C1 segment of cervical spinal cord (tissue), 14 donors: ENCODE measurements at places on chromosomes 3 and 15.

DNA sequence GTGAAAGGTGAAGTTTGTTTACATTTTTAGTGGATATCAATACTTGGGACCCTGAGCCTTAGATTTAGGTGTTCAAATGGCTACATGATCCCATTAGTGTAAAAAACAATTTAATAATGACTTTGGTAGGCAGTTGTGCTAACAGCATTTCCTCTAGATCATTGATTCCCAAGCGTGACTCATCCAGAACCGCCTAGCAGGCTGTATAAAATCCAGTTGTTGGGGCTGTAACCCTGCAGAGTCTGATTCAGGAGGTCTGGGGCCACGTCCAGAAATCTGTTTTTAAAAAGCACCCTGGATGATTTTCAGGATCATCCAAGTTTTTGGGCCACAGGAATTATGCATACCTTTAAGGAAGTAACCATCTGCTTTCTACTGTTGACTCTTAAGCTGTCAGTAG is 156.4 kb downstream of the TP63 start:
- DNase-seq: no peak

DNA sequence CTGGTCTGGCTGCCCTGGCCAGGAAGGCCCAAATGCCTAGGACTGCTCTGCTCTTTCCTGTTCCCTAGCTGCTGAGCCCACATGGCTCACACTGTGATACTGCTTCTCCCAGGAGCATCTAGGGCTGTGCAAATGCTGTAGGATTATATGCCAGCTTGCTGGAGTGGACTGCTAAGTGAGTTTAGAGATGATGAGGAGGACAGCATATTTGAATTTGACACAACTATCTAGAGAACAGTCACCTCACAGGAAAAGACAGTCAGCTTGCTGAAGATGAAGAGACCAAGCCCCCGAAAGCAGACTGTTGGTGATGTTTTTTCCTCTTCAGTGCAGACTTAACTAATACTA is 39.2 kb downstream of the CLEC3B start:
- DNase-seq: no peak

DNA sequence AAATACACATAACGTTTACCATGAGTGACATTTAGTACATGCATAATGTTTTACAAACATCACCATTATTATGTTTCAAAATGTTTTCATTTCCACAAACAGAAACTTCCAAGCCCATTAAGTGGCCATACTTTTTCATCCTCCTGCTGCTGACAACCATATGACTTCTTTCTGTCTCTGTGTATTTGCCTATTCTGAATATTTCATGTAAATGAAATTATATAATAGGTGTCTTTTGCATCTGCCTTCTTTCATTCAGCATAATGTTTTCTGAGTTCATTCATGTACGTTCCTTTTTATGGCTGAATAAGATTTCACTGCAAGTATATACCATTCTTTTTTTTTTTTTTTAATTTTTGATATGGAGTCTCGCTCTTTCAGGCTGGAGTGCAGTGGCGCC is 209.0 kb downstream of the DOCK3 start:
- no peak for DNase-seq

GRCh38 chr15:80743189-80743833 is 35.9 kb upstream of the CEMIP start:
- no peak for DNase-seq

- DNase-seq: no peak
Observed at GRCh38 chr15:63181648-63182047, 7.8 kb upstream of the RAB8B start.

DNA sequence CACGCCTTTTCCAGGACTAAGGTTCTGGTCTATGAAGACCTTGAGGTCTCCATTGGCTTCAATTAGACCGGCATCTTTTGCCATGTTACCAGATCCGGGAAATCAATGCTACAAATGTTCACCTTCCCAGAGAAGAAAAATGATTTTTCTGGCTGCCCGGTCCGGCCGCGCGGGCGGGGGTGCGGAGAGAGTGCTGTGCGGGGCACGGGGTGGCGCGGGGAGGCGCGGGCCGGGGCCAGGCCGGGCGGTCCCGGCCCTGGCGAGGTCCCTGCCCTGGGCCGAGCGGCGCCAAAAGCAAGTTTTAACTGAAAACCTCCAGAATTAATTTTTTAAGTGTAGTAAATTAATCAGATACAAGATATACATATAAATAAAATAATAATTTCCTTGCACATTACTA is 128.2 kb downstream of the MINAR1 start:
- no peak for DNase-seq

DNA sequence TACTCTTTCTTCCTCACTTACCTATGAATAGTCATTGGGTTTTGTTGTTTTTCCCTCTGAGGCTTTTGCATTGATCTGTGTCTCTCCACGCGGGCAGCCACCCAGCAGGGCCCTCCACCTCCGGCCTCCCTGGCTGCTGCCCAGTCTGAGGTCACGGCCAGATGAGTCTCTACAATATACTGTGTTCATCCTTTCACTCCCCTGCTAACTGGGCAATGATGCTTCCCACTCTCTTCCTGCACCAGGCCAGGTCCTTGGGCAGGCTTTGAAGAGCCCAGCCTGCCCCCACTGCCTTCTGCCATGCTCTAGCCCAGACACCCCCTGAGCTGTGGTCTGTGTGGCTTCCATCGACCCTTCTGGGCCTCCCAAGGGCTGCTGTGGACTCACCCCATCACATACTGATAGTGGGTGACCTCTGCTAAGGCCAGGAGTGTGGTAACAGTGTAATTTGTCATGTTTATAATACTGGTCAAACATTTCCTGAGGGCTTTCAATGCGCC is 18.0 kb downstream of the PDIA5 start:
- no peak for DNase-seq

GRCh38 chr3:132870541-132870940 is 148.3 kb upstream of the NPHP3 start:
- no peak for DNase-seq

GRCh38 chr15:70576276-70576675 is 187.1 kb downstream of the UACA start:
- no peak for DNase-seq

- no peak for DNase-seq
Observed at GRCh38 chr15:48337607-48338006, 6.4 kb downstream of the DUT start.

- no peak for DNase-seq
Observed at GRCh38 chr3:108202834-108203233, 19.4 kb downstream of the IFT57 start.

GRCh38 chr3:62600033-62600432 is 226.7 kb upstream of the FEZF2 start:
- DNase-seq: no peak

DNA sequence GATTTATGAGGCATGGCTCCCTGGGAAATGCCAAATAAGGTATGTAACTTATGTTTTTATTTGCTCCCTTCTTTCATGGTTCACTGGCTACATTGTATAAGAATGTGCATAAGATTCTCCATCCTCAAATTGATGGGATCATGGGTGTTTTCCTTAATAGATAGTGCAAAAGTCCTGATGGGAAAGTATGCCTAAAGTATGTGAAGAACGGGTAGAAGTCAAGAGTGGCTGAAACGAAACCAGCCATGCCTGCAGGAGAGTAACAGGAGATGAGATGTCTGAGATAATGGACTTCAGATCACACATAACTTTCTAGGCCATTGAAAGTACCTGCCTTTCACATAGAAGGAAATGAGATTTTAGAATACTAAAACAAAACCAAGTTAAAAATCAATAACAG is 56.5 kb downstream of the ZBBX start:
- no peak for DNase-seq

DNA sequence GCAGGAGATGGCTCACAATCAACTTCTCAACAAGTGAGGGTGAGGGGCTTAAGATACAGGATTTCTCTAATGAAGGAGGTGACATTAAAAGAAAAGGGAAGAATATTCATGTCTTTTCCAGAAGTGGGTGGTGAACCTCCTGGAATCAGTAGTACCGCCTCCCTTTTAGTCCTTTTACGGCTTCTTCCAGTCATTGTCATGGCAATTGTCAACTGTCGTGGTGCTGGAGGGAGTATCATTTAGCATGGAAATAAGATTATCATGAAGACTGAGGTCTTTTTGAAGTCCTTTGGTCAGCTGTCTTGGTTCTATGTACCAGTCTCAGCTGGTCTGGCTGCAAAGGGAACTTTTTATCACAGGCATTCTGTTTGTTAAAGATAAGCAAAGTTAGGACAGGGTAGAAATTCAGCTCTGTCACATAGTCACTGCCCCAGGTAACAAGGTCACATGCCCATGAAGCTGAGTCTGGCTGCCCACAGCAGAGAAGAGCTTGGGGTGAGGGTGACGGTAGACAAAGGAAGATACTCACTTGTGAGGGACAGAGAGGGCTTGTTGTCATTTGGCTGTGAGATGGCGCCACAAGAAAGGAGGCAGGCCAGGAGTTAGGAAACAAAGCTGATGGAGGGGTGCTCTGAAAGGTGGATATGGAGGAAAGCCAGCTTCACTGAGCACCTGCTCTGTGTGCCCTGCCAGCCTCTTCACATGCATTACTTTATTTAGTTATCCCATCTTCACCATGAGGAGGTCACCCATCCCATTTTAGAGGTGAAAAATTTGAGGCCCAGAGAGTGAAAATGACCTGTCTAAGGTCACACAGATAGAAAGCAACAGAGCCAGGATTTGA is 228.2 kb upstream of the TRIM42 start:
- no peak for DNase-seq

DNA sequence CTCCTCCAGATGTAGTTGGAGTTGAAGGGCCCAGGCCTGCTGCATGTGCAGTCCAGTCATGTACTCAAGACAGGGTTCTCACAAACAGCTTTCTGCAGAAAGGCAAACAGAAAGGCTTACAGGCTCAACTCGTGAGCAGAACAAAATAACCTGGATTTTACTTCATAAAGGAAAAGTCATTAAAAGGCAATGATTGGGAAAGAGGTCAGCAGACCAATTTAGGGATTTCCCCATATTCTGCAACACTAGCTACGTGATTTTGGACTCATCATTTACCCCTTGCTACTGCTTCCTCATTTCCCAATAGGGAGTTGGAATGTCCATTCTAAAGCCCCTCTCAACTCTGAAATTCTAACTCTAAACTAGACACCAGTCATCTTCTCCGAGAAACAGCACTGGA is 18.1 kb downstream of the METTL6 start:
- no peak for DNase-seq

DNA sequence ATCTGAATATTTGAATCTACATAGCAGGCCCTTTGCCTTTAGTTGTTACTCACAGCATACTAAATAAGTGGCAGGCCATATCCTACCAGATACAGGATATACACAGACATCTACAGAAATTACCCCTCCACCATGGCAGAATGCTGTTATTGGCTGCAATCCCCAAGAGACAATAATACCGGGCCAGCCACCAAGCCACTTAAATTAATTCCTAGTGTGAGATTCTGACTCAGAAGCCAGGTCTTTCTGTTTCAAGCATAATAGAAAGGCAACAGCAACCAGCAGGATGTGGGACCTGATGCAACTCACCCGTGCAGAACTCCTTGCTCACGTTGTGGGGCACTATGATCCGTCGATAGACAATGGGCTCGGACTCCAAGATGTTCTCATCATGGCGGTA is 39.8 kb downstream of the CLK3 start:
- no peak for DNase-seq

GRCh38 chr3:133868186-133868585 is 27.5 kb downstream of the RAB6B start:
- DNase-seq: no peak

DNA sequence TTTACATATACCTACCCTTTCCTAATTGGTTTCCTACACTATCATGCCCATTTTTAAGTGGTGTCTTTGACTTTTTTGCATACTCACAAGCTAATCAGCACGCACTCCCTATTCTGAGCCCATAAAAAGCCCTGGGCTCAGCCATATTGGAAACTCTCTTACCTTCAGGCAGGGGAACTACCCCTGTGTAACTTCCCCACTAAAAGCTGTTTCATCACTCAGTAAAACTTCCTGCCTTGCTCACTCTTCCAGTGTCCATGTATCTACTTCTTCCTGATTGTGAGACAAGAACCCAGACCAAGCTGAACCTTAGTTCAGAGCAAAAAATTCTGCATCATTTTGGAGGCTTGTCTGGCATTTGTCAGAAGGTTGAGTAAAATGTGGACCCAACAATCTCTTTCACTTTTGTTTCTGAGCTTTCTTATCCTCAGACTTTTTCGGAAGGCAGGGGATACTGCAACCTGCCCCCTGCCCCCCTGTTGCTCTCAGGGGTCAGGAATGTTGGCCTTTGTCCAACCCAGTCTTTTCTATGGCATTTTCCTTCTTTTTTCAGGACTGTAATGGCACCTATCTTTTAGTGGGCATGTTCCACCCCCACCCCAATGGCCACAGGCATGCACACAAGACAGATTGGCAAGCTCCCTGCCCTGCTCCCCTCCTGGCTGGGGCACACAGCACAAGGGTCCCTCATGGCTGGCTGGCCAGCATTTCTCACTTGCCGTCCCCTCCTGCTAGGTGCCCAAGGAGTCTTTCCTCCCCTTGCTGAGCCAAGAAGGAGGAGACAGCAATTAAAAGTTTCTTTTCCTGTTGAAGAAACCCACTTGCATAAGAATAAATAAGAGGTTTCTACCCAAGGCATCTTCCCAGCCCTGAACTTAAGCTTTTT is 26.3 kb upstream of the TMEM45A start:
- no peak for DNase-seq

GRCh38 chr3:71268462-71268999 is 315.0 kb downstream of the FOXP1 start:
- no peak for DNase-seq

DNA sequence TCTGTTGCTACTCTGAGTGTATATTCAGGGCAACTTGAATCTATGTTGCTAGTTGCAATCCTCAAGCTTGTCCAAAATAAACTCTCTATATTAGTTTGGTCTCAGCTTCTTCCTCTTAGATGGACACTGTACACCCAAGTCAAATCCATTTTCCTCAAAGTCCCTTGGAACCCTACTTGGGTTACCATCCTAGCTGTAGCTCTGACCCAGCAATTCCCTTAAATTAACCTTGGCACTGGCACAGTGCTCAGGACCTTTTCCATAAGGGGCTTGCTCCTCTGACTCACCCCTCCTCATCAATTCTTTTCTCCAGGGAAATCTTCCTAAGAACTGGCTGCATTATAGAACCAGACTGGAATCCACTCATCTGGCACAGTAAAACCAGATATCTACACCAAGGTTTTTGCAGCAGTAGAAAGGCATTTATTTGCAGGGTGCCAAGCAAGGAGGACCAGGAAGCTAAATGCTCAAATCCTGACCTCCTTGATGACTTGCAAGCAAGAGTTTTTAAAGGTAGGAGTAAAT is 44.9 kb upstream of the B3GALNT1 start:
- no peak for DNase-seq
